Activated CD4-positive, alpha-beta memory T cell treated with anti-CD3 and anti-CD28 coated beads, Interleukin-2, amount 10 ng/mL, durations not matched to agents 7 days and 5 days (primary cell): ENCODE measurements at places on chromosomes 12 and 14. TPM values are rescaled to one million over a fixed set of nuclear protein-coding genes. Genes with fewer than 3 reads are reported as not detected.

C3AR1 gene
- 11.4 TPM for total RNA-seq

TMEM233 gene
- total RNA-seq: not detected

KLHL33 gene
- total RNA-seq: 0.05 TPM

DNA sequence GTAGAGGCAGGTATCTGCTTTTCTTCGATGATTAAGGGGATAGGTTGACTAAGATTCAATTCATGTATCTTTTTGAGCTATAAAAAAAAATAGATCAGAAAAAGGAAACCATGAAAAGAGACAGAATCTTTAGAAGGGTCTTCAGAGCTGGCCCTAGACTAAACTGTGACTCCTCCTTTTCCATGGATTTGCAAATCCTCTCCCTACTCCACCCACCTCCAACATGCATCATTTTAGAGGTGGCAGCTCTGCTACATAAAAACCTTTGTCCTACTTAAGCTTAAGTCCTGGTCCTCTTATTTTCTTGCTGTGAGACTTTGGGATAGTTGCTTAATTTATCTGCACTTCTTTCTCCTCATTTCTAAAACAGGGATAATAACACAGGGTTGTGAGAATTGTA lies 48.4 kb upstream of the LIMA1 start:
- DNase-seq: no peak

ITGB7 gene
- total RNA-seq: 786 TPM

DNA sequence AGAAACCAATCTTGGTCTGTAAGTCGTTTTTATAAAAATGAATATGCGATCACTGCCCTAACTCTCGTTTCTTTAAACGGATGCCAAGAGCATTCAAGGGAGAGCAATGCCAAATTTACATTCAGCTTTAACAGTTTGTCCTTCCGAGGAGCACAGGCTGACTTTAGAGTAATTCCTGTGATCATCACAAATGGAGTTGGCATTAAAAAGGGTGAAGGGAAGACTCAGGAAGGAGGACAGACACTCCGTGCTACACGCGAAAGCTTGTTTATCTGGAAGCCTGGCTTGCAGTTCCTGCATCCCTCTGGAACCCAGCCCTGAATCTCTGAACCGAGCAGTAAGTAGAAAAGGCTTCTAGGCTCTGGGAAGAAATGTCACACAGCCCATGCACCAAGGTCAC lies 78.4 kb downstream of the PAPOLA start:
- DNase-seq: no peak

- DNase-seq: no peak
Measured at GRCh38 chr12:67593461-67594330, 54.8 kb upstream of the DYRK2 start.

GPR68 gene
- total RNA-seq: 36.9 TPM

GYS2 gene
- total RNA-seq: not detected

IL31 gene
- total RNA-seq: not detected

CDKN3 gene
- 76.3 TPM for total RNA-seq

DNA sequence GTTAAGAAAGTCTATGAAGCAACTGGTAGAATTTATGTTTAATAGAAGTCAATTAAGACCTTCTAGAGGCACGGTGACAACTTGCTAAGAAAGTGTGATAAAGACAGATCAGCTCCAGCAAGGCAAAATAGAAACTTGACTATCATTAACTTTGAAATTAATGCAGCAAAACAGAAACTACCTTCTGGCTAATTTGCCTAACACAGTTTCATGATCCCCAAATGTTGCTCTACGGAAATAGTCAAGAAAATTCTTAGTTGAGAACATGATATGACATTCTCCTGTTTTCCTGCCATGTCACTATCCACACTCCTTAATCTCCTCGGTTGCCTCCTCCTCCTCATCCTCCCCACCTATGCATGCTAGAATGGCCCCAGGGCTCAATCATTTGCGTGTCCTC lies 4.2 kb downstream of the DENND5B start:
- DNase-seq: no peak

SPPL3 gene
- total RNA-seq: 32.1 TPM

APOF gene
- not detected for total RNA-seq

C1R gene
- 2.7 TPM for total RNA-seq

STYK1 gene
- total RNA-seq: 0.71 TPM

DNA sequence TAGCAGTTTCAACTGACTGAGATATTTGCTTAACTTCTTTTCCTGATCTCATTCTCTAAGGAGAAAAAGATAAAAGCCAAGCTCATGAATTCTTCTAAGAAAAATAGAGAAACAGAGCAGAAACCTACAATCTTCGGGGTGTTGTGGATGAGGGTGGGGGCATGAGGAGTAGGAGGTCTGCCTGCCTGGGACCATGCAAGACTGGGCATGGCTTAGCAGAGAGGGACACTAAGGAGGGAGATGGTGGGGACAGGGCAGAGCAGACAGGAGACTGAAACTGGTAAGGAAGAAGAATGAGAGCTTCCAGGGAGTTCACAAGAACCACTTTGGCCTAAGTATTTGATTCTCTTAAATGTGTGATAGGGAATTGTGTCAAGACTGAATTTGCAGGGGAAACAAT lies 188.0 kb downstream of the CFAP54 start:
- DNase-seq: no peak

GRCh38 chr12:92732716-92733115 lies 29.9 kb downstream of the PLEKHG7 start:
- no peak for DNase-seq

DNA sequence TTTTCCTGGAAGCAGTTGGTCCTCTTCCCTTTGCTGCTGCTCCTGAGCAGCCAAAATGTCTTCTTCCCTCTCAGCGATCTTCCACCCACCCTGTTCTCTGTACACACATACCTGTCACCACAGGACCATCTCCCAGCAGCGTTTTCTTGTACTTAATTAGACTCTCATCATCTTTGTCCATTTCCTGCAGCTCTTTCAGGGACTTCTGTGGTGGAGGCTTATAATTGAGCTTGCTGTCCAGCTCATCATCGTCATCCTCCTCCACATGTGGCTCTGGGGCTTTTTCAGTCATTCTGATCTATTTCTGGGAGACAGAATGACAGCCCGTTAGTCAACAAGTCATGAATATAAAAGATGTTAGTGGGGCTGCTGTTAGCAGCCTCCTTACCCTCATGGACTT lies 11.0 kb downstream of the ARHGDIB start:
- no peak for DNase-seq

KLRK1 gene
- total RNA-seq: 0.43 TPM

LGR5 gene
- not detected for total RNA-seq

GRCh38 chr14:50944647-50945413 lies 547 bp upstream of the PYGL start:
- DNase-seq: no peak

P3H3 gene
- 0.18 TPM for total RNA-seq

TPH2 gene
- not detected for total RNA-seq

OTOGL gene
- not detected for total RNA-seq

DNA sequence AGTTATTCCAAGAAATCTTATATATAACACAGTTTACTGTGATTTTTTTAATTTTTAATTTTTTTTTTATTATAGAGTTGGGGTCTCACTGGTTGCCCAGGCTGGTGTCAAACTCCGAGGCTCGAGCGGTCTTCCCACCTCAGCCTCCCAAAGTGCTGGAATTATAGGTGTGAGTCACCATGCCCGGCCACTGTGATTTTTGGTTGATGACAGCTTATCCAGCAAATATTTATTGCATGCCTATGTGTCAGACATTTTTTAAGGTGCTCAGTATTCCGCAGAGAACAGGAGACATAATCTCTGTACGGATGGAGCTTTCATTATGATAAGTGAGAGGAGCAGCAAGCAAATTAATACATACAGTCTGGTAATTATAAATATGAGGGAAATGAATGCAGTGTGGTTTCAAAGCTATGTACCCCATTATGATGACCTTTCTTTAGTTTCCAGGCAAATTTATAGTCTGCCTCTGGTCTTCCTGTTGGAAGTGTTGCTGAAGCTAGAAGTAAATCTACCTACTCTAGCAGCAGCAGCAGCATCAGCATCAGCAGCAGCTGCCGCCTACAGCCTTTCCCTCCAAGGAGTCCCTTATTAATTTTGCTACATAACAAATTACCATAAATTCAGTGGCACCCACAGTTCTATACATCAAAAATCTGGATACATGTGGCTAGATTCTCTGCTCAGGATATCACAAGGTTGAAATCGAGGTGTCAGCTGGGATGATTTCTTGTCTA lies 32.3 kb downstream of the FRS2 start:
- DNase-seq: no peak
